ENCODE measurements at places on chromosomes 6 and 20. TPM values are rescaled to one million over a fixed set of nuclear protein-coding genes. Genes with fewer than 3 reads are reported as not detected.

CRISP2 gene
- not detected for total RNA-seq

HFE gene
- 1.2 TPM for total RNA-seq

SCUBE3 gene
- total RNA-seq: 1.2 TPM

SLC2A4RG gene
- total RNA-seq: 69.6 TPM

ANKRD66 gene
- not detected for total RNA-seq

DNA sequence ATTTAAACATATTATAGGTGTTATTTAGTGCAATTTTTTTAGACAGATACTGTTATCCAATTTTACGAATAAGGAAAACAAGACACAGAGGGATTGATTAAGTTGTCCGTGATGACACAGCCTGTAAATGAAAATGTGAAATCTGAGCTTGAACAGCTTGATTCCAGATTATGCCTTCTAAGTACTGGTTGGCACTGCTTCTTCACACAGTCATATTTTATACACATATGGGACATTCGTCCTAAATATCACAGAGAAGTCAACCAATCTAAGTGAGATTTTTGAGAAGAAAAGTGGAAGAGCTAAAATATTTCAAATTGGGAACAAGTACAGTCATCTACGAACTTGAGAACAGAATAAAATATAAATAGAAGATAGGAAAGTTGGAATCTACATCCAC lies 756.3 kb downstream of the BCKDHB start:
- DNase-seq: no peak
- H3K27me3 ChIP-seq: no peaks in the 10 kb centered on the region

GRCh38 chr6:12718015-12718414 lies 1.4 kb downstream of the PHACTR1 start:
- H3K27me3 ChIP-seq: no peaks in the 10 kb centered on the region
- H3K4me3 ChIP-seq: no peak overlapping the region
- no peaks in the 10 kb centered on the region for H3K36me3 ChIP-seq
- H3K27ac ChIP-seq: no peak overlapping the region
- no peak for DNase-seq
- H3K4me1 ChIP-seq: no peaks in the 10 kb centered on the region

DNA sequence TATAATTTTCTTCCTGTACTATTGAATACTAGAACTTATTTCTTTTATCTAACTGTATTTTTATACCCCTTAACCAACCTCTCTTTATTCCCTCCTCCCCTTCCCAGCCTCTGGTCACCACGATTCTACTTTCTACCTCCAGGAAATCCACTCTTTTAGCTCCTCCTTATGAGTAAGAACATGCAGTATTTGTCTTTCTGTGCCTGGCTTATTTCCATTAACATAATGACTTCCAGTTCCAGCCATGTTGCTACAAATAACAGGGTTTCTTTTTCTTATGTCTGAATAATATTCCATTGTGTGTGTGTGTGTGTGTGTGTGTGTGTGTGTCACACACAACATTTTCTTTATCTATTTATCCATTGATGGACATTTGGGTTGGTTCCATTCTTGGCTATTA lies 152.3 kb upstream of the OLIG3 start:
- no peak for DNase-seq
- no peaks in the 10 kb centered on the region for H3K36me3 ChIP-seq
- no peaks in the 10 kb centered on the region for H3K4me1 ChIP-seq
- H3K4me3 ChIP-seq: no peak overlapping the region
- no peak overlapping the region for H3K27ac ChIP-seq
- peaks cover 3% of the 10 kb centered on the region for H3K27me3 ChIP-seq

GRCh38 chr20:1328680-1329330 lies at the start of gene SDCBP2:
Gene SDCBP2 (minus strand): TSS chr20:1329139. CDS start chr20:1320416, 8,723 bp downstream.
- no peak within 1 kb of the TSS for H3K4me3 ChIP-seq
- H3K27me3 ChIP-seq: peaks cover 7% of the 10 kb centered on the region
- H3K4me1 ChIP-seq: peaks cover 28% of the 10 kb centered on the region
- DNase-seq: no peak

DNA sequence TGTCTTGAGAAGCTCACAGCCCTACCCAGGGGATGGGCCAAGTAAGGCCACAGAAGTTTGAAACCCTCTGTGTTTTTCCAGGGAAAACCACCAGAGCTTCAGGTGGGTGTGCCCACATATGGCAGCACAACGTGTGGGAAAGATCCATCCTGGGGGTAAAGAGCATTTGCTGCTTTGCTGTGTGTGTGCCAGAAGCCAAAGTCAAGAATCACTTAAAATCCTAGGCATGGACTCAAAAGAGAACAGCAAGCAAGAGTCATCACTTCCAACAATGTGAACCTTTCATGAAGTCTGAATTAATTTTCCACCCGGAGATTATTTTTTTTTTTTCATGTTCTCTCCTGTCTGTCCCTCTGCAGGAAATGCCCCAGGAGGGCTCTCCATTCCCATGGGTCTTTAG lies 308.2 kb upstream of the SGK1 start:
- no peak for DNase-seq
- no peaks in the 10 kb centered on the region for H3K36me3 ChIP-seq
- H3K4me1 ChIP-seq: no peaks in the 10 kb centered on the region
- no peak overlapping the region for H3K4me3 ChIP-seq

GRCh38 chr6:112626468-112627082 lies 279.4 kb downstream of the RFPL4B start:
- no peaks in the 10 kb centered on the region for H3K36me3 ChIP-seq
- H3K4me1 ChIP-seq: peaks cover 2% of the 10 kb centered on the region
- H3K27ac ChIP-seq: no peak overlapping the region
- no peak for DNase-seq

- peaks cover 12% of the 10 kb centered on the region for H3K27me3 ChIP-seq
- H3K36me3 ChIP-seq: no peaks in the 10 kb centered on the region
- no peak for DNase-seq
- no peak overlapping the region for H3K4me3 ChIP-seq
- no peak overlapping the region for H3K27ac ChIP-seq
Measured at GRCh38 chr6:168196385-168196860, 117.4 kb upstream of the FRMD1 start.

DNA sequence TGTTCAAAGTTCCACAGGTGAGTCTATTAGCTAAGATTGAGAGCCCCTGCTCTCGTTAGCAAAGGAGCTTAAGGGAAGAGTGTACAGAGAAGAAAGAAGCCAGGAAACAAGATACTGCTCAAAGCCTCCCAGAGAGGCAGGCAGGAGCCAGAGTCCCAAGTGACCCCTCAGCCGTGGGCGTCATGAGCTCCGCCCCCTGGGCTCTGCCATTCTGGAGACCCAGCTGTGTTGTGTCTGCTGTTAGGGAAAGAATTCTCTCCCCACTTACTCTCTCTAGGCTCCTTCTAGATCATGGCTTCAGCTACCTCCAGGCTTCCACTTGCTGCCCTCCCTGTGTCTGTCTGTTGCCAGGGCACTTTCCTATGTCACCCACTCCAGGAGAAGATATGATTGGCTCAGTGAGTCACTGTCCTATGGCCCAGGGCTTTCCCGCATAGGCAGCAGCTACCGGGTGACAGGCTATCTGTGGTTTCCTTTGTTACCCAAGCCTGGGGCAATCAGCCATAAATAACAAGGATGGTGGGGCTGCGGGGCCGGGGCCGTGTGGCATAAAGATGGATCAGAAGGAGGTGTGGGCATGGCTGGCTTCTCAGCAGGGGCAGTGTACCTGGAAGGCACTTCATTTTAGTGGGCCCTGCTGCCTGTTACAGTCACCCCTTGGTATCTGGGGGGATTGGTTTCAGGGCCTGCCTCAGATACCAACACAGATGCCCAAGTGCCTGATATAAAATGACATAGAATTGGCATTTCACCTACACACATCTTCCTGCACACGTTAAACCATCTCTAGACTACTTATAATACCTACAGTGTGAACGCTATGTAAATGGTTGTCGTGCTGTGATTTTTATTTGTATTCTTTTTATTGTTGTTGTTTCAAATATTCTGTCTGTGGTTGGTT lies 118.9 kb downstream of the ARMC2 start:
- peaks cover 9% of the 10 kb centered on the region for H3K4me1 ChIP-seq
- H3K4me3 ChIP-seq: no peak overlapping the region
- no peak for DNase-seq
- H3K36me3 ChIP-seq: no peaks in the 10 kb centered on the region
- H3K27me3 ChIP-seq: peaks cover 2% of the 10 kb centered on the region

- H3K27ac ChIP-seq: no peak overlapping the region
- no peaks in the 10 kb centered on the region for H3K36me3 ChIP-seq
- no peaks in the 10 kb centered on the region for H3K4me1 ChIP-seq
- no peak overlapping the region for H3K4me3 ChIP-seq
- H3K27me3 ChIP-seq: no peaks in the 10 kb centered on the region
Measured at GRCh38 chr6:55512904-55513303, 66.1 kb downstream of the HMGCLL1 start.

DNA sequence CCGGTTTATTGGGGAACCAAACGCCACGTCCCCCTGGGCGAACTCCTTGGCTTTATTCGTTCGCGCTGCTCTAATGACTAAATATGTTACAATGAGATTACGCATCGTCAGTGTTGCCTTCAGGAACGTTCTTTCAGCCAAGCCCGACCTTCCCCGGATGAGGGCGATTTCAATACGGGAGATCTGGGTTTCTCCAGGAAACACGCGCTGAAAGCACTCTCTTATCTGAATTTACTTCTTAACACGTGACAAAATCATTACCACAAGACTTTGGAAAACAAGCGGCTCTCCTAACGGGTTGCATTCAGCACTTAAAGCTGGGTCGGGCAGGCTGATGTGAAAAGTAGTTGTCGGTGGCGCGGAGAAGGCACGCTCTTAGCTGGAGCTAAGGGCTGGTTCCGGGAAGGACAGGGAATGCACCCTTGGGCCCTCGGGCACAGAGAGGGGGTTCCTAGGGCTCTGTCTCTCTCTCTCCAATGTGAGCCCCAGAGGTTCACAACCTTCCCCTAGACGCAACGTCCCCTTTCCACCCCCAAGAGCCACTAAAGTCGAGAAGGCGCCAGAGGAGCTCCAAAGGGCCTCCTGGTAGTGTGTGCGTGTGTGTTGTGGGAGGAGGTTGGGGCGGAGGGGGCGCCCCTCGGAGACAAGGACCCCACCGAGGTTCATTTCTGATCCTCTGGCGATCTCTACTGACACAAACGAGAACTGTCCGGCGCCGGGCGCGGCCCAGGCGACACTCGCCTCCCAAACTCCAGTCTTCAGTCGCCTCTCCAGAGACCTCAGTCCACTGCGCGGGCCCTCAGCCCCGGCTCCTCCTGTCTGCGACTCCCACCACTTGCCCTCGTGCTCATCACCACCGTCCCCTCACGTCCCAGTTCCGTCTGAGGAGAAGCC lies 7.1 kb upstream of the NKX2-2 start:
- peak overlapping the region; percentile 71 for H3K4me3 ChIP-seq
- no peak for DNase-seq
- H3K4me1 ChIP-seq: peaks cover 58% of the 10 kb centered on the region

DNA sequence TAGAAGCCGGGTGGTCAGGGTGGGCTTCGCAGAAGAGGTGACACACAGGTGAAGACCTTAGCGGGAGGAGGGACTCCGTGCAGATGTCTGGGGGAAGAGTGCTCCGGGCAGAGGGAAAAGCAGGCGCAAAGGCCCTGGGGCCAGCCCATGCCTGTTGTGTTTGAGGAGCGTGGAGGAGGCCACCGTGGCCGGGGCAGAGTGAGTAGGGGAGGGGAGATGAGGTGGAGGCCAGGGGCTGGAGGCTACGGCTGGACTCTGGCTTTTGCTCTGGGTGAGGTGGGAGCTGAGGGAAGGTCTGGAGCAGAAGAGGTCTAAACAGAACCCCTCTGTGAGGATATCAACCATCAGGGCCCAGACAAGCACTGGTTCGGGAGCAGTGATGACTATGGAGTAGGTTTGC lies 244.0 kb downstream of the PREX1 start:
- no peaks in the 10 kb centered on the region for H3K36me3 ChIP-seq
- no peak overlapping the region for H3K27ac ChIP-seq
- peaks cover 7% of the 10 kb centered on the region for H3K27me3 ChIP-seq

- no peak overlapping the region for H3K4me3 ChIP-seq
- H3K36me3 ChIP-seq: peaks cover 3% of the 10 kb centered on the region
- peaks cover 2% of the 10 kb centered on the region for H3K27me3 ChIP-seq
Measured at GRCh38 chr20:54535033-54535432, 59.6 kb downstream of the DOK5 start.

- no peak for DNase-seq
- H3K4me1 ChIP-seq: peaks cover 9% of the 10 kb centered on the region
- H3K4me3 ChIP-seq: no peak overlapping the region
- H3K27me3 ChIP-seq: no peaks in the 10 kb centered on the region
- H3K36me3 ChIP-seq: no peaks in the 10 kb centered on the region
- H3K27ac ChIP-seq: no peak overlapping the region
Measured at GRCh38 chr20:60694763-60695162, 557.3 kb upstream of the CDH4 start.

- peak overlapping the region; percentile 18 for H3K4me3 ChIP-seq
- H3K27ac ChIP-seq: no peak overlapping the region
- no peak for DNase-seq
- H3K27me3 ChIP-seq: peaks cover 12% of the 10 kb centered on the region
Measured at GRCh38 chr6:43759136-43759906, 10.7 kb upstream of the VEGFA start.

Measured in endothelial cell (in vitro differentiated cells).